Sigmoid colon (tissue), 7 donors: ENCODE measurements at places on chromosomes 1 and 21. TPM values are rescaled to one million over a fixed set of nuclear protein-coding genes. Genes with fewer than 3 reads are reported as not detected.

DNA sequence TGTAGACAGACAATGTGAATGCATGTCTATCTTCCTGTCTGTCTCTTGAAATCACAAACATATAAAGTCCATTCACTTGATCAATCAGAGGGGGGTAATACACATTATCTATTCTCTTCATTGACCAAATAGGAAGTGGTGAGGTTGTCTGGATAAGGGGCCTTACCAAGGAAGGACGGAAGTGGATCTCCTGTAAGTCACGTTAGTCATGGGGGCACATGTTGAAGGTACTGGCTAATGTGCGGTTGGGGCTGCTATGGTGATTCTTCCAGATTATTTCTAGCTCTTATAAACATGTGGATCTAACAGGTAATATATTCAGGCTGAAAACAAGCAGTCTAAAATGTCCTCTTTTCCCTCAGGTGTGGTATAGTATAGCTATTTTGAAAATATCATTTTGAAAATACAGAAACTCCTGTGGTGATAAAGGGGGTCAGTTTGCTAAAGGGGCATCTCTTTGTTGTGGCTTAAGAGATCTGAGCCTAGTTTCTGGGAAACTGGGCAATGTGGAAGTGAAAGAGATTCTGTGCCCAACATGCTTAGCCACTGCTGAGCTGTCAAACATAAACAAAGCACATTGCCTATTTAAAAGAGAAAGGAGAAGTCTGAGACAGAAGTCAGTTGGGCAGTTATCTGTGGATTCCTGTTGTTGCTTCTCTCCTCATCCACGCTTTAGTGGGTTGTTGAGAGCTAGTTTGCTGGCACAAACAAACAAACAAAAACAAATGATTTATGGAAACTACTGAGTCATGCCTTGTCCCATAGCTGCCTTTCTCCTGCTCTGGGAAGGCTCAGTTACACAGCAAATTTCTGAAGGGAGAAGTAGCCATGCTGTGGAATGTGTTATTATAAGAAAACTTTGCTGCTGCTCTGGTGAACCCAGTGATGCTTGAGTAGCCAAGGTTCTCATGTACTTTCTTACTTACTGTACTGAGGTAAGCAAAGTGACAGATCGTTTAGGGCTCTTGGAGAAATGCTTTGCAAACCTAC, 166.9 kb downstream of the HLX start:
- H3K27me3 ChIP-seq: no peaks in the 10 kb centered on the region
- peak overlapping the region; percentile 31 for H3K27ac ChIP-seq
- H3K36me3 ChIP-seq: no peaks in the 10 kb centered on the region
- H3K4me1 ChIP-seq: peaks cover 17% of the 10 kb centered on the region

The PLA2G5 gene
- polyA plus RNA-seq: 0.69 TPM

The C1orf226 gene
- 14.8 TPM for polyA plus RNA-seq

GRCh38 chr1:210754878-210755665, 378.9 kb downstream of the KCNH1 start:
- H3K27ac ChIP-seq: no peak overlapping the region
- H3K27me3 ChIP-seq: no peaks in the 10 kb centered on the region
- H3K4me3 ChIP-seq: no peak overlapping the region
- no peaks in the 10 kb centered on the region for H3K4me1 ChIP-seq
- DNase-seq: no peak

DNA sequence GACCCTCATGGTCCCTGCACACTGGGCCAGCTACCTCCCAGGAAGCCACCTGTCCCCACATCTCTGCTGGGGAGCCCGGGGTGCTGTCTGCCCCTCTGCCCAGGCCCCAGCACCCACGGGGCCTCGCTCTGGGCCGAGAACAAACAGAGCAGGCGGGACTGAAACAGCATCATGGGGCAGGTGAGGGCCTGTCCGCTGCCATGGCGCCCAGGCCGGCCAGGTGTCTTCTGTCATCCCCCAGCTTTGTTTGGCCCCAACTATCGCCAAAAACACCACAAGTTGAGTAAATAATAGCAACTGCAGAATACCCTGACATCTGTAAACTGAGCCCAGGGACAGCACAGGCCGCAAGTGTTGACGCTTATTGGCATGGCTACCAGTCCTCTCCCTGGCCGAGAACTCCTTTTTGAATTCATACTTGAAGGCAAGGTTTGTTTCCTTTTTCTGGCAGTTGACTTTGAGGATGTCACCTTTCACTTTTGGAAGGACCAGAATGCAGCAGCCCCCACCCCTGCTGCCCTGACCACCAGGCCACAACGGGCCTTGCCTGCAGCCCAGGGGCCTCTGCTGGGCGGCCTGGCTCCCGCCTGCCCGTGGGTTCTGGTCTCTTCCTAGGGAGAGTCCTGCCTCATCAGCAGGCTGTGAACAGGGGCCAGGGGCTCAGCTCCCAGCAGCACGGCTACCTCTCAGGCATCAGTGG, 152.7 kb downstream of the CASZ1 start:
- H3K27me3 ChIP-seq: no peaks in the 10 kb centered on the region
- H3K36me3 ChIP-seq: peaks cover 35% of the 10 kb centered on the region
- DNase-seq: no peak
- H3K27ac ChIP-seq: peak overlapping the region; percentile 77

GRCh38 chr1:78080767-78081166, 35.0 kb downstream of the GIPC2 start:
- no peaks in the 10 kb centered on the region for H3K36me3 ChIP-seq
- no peaks in the 10 kb centered on the region for H3K4me1 ChIP-seq
- no peak overlapping the region for H3K4me3 ChIP-seq
- H3K27ac ChIP-seq: no peak overlapping the region
- no peak for DNase-seq
- H3K27me3 ChIP-seq: no peaks in the 10 kb centered on the region

The VAMP3 gene
- 55.3 TPM for polyA plus RNA-seq

DNA sequence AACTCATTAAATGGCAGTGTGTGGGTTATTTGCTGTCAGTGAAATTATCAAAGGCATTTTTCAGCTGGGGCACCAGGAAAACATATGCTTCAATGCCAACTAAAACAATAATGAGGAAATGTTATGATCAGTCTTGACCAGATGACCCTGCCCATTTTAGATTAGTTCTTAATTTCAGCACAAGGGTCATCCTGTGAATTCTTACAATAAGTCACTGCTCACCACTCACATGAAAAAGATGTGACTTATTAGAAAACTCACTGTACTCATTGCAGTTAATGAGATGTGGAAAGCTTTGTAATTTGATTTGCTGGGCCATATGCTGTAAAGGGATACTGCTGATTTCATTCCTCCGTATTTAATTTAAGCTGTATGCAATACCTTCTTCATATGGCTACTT, 178.5 kb upstream of the LMO4 start:
- DNase-seq: no peak
- H3K27ac ChIP-seq: peak overlapping the region; percentile 20
- H3K4me3 ChIP-seq: no peak overlapping the region

DNA sequence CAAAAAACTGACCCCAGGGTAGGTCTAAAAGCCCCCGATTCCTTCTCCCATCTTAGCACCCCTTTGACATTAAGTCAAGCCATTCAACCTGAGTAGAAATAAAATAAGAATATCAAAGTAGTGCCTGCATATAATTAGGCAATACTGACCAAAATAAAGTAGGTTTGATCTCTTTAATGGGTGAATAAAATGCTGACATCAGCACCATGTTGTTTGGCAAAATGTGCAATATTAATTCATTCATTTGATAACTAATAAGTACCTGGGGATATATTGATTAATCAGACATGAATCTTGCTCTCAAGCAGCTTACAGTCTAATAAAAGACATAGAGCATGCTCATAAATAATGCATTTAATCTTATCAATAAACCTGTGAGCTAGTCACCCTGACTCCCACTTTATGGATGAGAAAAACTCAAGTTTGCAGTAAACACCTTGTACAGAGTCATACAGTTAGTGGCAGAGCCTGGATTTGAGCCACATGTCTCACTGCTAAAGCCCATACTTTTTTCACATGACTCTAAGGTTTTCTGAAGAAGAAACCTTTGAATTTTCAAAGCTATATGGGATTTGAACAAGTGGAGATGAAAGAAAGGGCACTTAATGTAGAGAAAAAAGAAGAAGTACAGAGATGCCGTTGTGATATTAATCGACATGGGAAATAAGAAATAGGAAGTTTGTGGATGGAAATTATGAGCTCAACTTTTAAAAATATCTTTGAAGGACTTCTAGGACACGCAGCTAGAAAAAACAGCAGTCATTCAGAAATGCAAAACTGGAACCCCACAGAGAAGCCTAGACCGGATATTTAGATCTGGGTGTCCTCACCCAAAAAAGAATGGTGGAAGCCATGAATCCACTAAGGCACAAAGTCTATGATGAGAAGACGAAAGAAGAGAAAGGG, 183.9 kb downstream of the TOMM20 start:
- no peaks in the 10 kb centered on the region for H3K36me3 ChIP-seq
- no peak for DNase-seq
- H3K27ac ChIP-seq: no peak overlapping the region
- no peaks in the 10 kb centered on the region for H3K4me1 ChIP-seq
- H3K4me3 ChIP-seq: no peak overlapping the region
- no peaks in the 10 kb centered on the region for H3K27me3 ChIP-seq

GRCh38 chr1:1215080-1215676, 1.2 kb upstream of the TNFRSF4 start:
- no peak overlapping the region for H3K4me3 ChIP-seq
- no peaks in the 10 kb centered on the region for H3K4me1 ChIP-seq
- no peaks in the 10 kb centered on the region for H3K27me3 ChIP-seq
- H3K27ac ChIP-seq: no peak overlapping the region

The LRRC3 gene
- polyA plus RNA-seq: under 0.01 TPM

The C1orf87 gene
- polyA plus RNA-seq: not detected

- DNase-seq: no peak
- no peaks in the 10 kb centered on the region for H3K36me3 ChIP-seq
- H3K4me1 ChIP-seq: no peaks in the 10 kb centered on the region
- H3K27me3 ChIP-seq: no peaks in the 10 kb centered on the region
Measured at GRCh38 chr21:15383588-15383987, 318.8 kb upstream of the NRIP1 start.

GRCh38 chr1:201146626-201147390, 7.5 kb downstream of the TMEM9 start:
- H3K27me3 ChIP-seq: no peaks in the 10 kb centered on the region
- H3K4me3 ChIP-seq: no peak overlapping the region
- peaks cover 63% of the 10 kb centered on the region for H3K36me3 ChIP-seq
- DNase-seq: no peak

GRCh38 chr21:14548779-14549178, 2.7 kb upstream of the SAMSN1 start:
- H3K4me1 ChIP-seq: no peaks in the 10 kb centered on the region
- no peak for DNase-seq
- no peak overlapping the region for H3K4me3 ChIP-seq
- no peaks in the 10 kb centered on the region for H3K36me3 ChIP-seq

DNA sequence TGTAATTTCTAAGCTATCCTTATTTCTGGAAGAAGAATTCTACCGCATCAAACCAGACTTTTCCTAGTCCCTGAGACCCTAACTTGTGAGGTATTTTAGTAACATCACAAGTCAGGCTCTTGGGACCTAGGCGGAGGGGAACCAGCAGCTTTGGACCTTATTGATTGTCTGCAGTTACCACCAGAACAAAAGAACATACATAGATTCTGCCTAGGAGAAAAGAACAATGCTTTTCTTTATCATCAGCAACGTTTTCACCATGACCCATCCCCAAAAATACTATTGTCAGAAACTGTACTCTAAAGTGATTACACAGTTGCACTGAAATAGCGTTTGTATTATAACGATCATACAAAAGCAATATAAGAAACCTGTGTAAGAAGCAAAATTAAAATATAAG, 860.4 kb downstream of the USP25 start:
- no peak overlapping the region for H3K27ac ChIP-seq
- H3K27me3 ChIP-seq: no peaks in the 10 kb centered on the region
- no peak overlapping the region for H3K4me3 ChIP-seq
- DNase-seq: no peak
- H3K36me3 ChIP-seq: no peaks in the 10 kb centered on the region

DNA sequence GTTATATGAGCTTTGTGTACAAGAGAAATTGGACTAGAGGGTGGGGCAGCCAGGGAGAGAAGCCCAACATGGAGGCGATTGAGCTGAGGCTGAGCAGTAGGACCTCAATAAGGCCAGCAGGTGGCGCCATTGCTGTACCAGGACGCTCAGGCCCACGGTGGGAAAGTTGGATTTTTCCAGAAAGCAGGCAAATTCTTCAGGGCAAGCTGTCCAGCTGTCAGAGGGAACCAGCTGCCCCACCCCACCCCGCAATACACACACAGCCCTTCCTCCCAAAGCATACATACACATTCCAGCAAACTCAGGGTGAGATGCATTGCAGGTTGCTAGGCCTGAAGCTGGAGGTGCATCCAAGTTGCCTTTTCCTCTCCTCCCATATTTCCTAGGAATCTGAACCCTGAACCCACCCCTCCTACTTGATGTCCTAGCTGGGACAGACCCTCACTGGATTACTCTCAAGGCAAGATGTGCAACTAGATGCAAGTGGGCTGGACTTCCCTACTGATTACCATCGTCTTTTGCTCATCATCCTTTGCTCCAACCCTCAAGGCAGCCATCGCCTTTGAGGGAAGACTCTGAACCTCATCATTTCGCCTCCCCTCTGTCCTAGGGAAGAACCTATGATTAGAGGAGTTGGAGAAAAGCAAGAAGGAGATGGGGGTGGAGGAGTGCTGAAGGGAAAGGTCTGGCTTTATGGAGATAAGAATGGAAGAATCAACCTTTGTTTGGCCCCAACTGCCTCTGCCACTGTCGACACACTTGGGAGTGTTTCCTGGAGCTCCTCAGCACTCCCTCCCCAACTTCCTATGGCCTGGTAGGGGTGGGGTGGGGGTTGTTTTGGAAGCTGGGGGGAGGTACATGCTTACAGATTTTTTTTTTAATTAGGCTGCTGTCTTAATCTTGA, 25.5 kb downstream of the CD34 start:
- peak overlapping the region; percentile 40 for H3K27ac ChIP-seq
- no peaks in the 10 kb centered on the region for H3K27me3 ChIP-seq
- H3K4me1 ChIP-seq: peaks cover 22% of the 10 kb centered on the region
- H3K36me3 ChIP-seq: no peaks in the 10 kb centered on the region
- no peak overlapping the region for H3K4me3 ChIP-seq

- H3K4me1 ChIP-seq: no peaks in the 10 kb centered on the region
- no peak for DNase-seq
- no peaks in the 10 kb centered on the region for H3K36me3 ChIP-seq
- H3K27ac ChIP-seq: no peak overlapping the region
- H3K27me3 ChIP-seq: no peaks in the 10 kb centered on the region
- H3K4me3 ChIP-seq: no peak overlapping the region
Measured at GRCh38 chr1:171501305-171502024, 16.1 kb downstream of the PRRC2C start.

The LDLRAD1 gene
- not detected for polyA plus RNA-seq

The SELL gene
- 62.9 TPM for polyA plus RNA-seq

The BROX gene
- 22.2 TPM for polyA plus RNA-seq

DNA sequence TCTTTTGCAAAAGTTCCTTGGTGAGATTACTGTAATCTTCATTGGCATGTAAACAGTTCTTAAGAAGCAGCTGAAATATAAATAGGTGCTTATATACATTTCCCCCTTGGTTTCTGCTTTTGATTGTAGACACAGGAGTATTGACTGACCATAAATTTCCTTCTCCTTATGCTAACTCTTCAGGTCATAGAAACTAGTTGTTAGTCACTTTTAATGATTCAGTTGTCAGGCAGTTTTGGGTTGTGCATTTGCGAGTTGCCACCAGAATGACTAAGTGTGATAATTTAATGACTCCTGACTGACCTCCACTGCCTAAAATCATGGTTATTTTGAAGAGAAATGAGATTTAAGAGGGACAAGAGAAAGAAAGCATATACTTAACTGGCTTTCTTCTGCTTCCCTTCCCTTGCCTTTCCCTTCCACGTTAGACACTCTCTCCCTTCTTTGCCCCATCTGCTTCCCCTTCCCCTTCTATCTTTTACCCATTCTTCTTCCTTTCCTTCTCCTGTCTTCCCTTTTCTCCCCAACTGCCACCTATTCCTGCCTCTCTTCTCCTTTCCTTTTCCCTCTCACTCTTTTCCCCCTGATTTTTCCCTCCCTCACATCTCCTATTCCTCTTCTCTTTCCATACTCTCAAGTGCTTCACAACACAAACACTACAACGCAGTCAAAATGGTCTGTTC, 12.3 kb downstream of the ZMPSTE24 start:
- H3K4me1 ChIP-seq: no peaks in the 10 kb centered on the region
- DNase-seq: no peak
- H3K36me3 ChIP-seq: no peaks in the 10 kb centered on the region
- H3K27me3 ChIP-seq: no peaks in the 10 kb centered on the region
